ENCODE measurements at places on chromosomes 1 and 21. TPM values are rescaled to one million over a fixed set of nuclear protein-coding genes. Genes with fewer than 3 reads are reported as not detected.

Gene GUCA2B
- not detected for total RNA-seq

Gene HES2
- total RNA-seq, result 54.6 TPM

Gene VWA5B1
- total RNA-seq, result 0.10 TPM

DNA sequence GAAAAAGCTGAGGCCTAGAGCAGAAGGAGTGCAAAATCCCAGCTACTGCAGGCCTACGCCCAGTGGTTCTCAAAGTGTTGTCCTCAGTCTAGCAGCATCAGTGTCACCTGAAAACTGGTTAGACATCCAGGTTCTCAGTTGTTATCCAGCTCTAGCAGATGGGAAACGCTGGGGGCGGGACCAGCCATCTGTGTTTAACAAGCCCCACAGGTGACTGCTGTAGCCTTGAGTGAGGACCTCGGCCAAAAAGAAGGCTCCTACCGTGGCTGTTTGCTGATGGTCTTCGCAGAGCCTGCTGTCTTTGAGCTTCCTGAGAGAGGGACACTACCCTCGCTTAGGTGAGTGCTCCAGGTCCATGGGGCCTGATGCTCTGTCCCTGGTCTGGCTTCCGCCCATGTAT is 69.7 kb downstream of the LRRN2 start:
- no peak for DNase-seq

GRCh38 chr1:187956975-187957374 is 1128.2 kb downstream of the PLA2G4A start:
- DNase-seq, result no peak

GRCh38 chr1:32779242-32779641 is 37.9 kb downstream of the YARS1 start:
- DNase-seq, result no peak

DNA sequence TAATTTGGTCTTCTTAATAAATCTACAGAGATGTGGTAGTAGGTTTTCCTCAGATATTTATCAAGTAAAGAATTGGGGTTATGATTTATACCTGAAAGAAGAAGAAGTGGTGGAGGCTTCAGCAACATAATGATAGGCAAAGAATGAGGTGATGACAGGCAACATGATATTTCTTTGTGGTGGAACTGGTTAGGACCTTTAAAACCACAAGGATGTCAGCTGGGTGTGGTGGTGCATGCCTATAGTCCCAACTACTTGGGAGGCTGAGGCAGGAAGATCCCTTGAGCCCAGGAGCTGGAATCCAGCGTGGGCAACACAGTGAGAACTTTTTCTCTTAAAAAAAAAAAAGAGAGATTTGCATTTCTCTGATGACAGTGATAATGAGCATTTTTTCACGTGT is 34.1 kb upstream of the COL11A1 start:
- no peak for DNase-seq

GRCh38 chr1:163771637-163772036 is 449.9 kb downstream of the NUF2 start:
- no peak for DNase-seq

DNA sequence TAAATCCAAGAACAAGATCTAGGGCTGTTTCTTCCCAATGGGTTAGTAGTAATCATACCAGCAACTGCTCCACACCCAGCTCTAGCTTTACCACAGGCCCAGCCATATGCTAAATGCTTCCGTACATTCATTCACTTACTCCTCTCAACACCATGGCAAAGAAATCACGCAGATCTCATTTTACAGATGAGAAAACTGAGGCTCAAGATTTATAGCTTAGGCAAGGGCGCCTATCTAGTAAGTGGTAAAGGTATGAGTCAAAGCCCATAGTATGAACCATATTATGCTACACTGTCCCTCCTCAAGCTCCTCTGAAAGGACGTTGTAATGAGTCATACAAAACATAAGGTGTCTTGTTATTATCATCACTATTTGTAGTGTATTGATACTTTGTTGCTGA is 82.2 kb downstream of the NIBAN1 start:
- DNase-seq, result no peak

- no peak for DNase-seq
These were observed 2.5 kb downstream of the DISC1 start for GRCh38 chr1:231629132-231629531.

- DNase-seq, result no peak
These were observed 26.2 kb upstream of the EPHA2 start for GRCh38 chr1:16181887-16182719.

GRCh38 chr21:34981791-34982190 is 67.3 kb downstream of the RUNX1 start:
- no peak for DNase-seq

DNA sequence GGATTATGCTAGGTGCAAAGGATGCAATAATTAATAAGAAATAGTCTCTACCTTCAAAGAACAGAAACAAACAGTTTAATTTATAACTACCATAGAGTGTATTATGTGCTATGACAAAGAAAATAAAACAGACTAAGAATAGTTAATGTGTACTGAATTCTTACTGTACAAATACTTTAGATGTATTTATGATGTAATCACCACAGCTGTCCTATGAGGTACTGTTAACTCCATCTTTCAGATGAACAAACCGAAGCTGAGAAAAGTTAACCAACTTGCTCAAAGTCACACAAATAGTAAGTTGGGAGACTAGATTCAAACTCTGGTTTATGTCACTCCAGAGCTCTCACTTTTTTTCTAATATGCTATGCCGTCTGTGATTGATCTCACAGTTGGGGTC is 77.0 kb upstream of the FGGY start:
- no peak for DNase-seq

DNA sequence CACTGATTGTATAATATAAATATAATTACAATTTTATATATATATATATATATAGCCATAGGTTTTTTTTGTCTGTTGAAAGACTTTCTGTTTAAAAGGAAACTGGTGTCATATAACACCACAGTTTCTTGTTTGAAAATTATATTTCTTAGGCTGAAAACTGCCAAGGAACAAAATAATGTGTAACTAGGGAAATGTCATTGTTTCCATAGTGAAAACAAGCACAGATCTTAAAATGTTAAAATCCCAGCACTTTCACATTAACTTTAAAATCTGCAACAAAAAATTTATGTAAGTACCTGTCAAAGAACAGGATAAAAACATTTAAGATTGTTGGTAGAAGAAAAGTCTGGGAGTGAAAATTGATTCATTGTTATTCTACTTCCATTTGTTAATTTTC is 104.2 kb downstream of the ATP6V1G3 start:
- DNase-seq, result no peak

DNA sequence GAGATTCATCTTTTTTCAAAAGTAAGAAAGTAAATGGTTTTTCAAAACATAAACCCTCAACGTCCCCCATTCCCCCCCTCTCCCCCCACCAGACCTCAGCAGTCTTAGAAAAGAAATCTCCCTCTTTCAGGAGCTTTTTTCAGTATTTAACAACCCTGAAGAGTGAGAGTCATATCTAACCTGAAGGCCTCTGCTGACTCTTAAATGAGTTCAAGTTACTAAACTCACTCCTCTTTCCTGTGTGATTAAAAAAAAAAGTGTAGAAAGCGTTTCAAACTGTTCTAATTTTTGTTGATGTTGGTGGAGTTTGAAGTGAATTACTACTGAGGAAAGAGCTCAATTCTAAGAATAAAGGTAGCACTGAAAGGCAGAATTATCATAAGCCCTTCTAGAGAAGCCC is 93.7 kb downstream of the VAV3 start:
- DNase-seq, result no peak

DNA sequence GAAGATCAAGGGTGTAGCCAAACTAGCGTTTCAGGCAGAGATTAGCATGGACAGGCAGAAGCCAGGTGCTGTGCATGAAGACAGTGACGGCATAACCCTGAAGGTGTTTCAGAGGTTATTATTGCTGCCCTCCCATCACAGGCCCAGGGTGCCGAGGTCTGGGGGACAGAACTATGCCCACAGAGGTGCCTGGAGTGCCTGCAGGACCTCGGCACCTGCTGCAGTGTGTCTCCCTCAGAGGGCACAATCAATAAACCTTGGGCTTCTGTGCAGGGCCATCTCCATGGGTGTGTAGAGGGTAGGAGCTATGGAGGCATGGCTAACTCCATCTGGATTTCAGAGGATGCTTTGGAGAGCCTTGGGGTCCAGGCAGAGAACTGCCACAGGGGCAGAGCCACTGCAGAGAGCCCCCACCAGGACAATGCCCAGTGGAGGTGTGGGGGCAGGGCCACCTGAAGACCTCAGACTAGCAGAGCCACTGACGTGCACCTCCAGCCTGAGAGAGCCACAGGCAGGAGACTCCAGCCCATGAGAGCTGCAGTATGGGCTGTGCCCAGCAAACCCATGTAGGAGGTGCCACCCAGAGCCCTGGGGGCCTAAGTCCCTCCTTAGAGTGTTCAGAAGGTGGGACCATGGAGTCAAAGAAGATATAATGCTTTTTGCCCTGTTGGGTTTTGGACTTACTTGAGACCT is 5.7 kb upstream of the ABCG1 start:
- DNase-seq, result no peak

GRCh38 chr1:204225841-204226735 is 12.3 kb upstream of the GOLT1A start:
- no peak for DNase-seq
